ENCODE measurements at places on chromosomes 13 and 19.

DNA sequence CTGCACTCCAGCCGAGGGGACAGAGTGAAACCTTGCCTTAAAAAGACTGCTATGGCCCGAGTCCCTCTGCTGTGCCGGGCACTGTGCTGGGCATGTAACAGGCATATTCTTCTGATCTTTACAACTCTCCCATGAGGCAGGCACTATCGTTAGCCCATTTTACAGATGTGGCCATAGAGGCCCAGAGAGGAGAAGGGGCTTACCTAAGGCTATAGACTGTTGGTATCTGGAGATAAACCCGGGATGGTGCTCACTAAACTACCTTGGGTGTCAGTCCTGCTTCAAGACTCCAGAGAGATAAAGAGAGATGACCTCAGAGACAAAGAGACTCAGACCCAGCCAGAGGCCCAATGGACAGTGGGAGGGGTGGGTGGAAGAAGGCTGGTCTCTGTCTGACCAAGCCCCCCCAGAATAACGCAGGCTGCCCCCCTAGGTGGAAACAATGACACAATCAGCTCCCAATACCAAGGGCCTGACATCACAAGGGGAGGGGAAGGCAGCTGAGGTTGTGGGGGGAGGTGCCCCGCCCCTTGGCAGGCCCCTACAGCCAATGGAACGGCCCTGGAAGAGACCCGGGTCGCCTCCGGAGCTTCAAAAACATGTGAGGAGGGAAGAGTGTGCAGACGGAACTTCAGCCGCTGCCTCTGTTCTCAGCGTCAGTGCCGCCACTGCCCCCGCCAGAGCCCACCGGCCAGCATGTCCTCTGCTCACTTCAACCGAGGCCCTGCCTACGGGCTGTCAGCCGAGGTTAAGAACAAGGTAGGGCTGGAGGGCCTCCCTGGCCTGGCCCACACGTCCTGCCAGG, at the start of gene CNN1:
Gene CNN1, plus strand, starts transcription at position 620 of the 805 bp plus-strand sequence. Its CDS starts 77 bp downstream, at position 697.
- DNase-seq, result peak; percentile 28

DNA sequence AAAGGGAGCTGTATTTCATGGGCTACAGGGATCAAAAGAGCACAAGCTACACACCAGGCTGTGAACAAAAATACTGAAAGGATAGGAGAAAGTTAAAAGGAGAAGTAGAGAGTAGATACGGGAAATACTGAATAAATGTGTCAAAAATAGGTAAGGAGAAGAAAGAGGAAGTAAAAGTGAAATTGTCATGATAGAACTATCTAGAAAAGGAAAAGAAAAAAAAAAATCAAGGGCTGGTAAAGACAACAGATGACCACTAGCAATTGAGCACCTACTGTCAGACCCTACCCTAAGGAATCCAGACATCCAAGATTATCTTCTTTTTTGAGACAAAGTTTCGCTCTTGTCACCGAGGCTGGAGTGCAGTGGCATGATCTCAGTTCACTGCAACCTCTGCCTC, 4.8 kb downstream of the RUBCNL start:
- no peak for DNase-seq

GRCh38 chr13:44117351-44117750, 237.6 kb downstream of the LACC1 start:
- DNase-seq, result no peak

DNA sequence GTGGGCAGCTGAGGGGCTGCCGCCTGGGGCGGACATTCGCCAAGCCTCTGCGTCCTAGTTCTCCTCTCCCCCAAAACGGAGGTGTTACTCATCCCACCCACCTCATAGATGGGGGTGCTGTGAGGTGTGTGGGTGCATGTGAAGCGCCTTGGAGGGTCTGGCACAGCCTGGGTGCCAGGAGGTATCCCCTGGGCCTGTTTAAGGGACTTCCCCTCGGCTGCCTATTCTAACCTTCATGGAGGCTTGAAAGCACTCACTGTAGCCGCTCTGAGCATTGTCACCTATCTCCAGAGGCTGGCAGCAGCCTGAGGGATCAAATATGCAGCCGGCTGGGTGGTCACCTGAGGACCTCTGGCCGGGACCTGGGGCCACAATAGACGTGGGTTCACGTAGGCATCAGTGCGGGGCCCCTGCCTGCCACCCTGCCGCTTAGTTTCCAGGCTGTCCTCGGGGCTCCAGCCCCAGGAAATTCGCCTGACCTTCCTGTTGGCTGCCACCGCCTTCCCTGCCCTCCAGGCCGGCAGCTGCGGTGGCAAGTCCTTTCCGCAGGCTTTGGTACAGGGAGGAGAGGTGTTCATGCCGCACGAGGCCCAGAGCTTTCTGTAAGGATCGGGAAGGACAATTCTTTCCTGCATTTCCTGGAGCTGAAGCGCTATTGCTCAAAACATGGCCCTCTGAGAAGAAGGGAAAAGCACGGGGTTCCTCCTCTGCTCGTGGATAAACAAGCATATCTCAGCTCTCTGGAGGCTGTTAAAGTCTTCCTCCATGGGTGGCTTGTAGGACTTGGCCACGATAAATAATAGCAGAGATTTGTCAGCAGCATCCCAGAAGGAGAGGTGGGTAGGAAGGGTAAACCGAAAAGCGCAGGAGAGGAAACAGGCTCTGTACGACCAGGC, 4.6 kb downstream of the COL4A2 start:
- no peak for DNase-seq

GRCh38 chr19:54949412-54949811, 2.1 kb upstream of the NLRP7 start:
- no peak for DNase-seq

DNA sequence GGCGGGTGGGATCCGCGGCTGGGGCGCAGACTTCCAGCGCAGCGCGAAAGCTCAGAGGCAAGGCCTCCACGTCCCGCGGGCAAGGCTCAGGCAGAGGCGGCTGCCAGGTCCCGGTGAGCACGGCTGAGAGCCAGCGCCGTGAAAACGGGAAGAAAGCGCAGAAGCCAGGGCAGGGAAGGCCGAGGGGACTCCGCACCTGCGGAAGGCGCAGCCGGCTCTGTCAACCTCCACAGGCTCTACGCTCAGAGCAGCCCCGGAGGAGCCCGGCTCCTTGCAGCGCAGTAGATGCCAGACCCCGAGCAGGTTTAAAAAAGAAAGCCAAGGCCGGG, 131.0 kb downstream of the RNF17 start:
- DNase-seq, result no peak

- DNase-seq, result no peak
Observed at GRCh38 chr13:50392977-50393376, 377.7 kb downstream of the KCNRG start.

DNA sequence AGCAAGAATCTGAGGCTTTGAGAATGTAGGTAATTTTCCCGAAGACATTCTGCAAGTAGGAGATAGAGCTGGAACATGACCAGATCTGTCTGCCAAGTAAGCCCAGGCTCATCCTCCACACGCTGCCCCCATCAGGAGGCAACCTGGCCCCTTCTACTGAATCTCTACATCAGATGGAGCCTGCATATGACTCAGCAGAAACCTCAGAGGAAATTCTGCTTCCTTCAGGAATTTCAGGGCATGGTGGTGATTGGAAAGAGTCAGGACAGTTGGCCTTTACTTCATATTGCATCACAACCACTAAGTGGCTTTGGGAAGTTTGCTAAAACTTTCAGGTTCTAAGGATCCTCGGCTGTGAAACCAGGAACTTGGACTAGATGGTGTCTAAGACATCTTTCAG, 85.2 kb downstream of the LRRC63 start:
- peak; percentile 84 for DNase-seq

DNA sequence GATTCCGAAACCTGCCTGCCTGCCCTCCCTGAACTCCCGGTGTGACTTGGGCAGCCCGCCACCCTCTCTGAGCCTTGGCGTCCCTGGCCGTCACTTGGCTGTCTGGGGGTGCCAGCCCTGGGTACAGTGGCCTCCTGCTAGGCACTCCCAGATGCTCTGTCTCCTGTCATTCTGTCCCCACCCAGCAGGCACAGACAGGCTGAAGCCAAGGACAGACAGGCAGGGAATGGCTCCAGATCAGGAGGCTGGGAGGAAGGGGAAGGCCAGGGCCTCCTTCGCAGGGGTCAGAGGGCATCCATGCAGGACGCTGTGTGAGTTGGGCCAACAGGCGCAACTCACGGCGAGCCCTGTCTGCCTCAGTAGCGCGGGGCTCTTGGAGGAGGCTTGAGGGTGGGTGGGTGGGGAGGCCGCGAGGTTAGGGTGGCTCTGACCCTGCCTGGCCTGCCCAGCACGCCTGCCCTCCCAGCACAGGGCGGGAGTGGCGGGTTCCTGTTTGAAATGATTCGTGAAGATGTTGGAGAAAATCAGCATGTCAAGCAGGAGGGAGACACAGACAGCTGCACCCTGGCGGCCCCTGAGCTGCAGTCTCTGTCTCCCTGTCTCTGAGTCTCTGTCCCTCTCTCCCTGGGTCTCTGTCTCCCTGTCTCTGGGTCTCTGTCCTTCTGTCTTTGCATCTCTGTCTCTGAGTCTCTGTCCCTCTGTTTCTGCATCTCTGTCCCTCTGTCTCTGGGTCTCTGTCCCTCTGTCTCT, 19.7 kb downstream of the KLHL26 start:
- DNase-seq, result no peak

DNA sequence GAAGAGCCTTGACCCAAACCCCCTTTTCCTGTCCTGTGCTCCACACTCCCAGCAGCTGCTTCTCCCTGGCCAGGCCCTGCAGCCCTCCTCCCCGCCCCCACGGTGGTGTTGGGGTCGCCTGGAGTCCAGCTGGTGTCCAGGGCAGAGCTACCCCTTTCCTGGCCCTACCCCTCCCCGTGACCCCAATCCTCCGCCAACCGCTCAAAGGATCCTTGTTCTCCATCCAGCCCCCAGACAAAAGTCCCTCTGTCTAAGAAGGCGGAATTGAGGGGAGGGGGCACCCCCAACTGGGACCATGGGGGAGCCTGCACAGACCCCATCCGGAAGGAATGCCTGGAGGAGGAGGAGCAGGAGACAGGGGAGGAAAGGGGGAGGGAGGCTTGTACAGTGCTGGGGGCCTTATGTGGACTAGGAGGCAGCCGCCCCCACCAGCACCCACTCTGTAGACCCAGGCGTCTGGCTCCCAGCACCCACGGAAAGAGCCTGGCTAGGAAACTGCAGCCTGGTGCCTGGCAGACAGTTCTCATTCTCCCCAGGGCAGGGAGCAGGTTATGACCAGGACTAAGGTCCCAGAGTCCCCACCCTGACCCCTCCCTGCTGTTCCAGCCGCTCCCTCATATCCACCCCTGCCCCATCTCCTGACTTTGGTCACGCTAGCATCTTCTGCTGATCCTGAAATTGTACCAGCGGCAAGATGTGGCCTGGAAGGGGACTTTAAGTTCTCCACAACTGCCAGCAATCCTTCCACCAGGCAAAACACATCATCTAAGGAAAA, at the start of gene FXYD3:
Gene FXYD3, plus strand, starts transcription at position 647 of the 775 bp plus-strand sequence. CDS start 3,554 bp downstream, outside the sequence.
- DNase-seq, result no peak

DNA sequence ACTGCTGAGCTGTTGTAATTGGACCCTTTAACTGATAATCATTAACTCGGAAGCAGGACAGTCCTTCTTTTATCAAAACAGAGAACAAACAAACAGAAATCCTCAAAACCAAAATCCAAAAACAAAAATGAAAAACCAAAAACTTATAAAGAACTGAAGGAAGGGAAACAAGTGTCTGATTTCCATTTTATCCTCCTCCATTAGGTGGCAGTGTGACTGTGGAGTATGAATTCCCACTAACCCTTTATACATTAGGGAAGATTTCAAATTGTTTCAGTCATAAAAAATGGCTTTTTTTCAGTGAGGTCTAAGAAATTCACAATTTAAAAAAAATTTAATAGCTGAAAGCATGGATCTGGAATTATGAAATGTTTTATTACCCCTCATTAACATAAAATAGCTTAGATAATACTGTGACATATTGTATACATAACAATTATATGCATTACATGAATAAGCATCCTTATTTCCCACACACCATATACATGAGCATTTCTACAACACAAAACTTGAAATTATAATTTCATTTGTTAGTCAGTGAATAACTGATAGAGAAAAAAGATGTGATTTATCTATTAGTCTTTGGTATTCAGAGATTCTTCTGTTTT, 1074.3 kb upstream of the PCDH9 start:
- no peak for DNase-seq

DNA sequence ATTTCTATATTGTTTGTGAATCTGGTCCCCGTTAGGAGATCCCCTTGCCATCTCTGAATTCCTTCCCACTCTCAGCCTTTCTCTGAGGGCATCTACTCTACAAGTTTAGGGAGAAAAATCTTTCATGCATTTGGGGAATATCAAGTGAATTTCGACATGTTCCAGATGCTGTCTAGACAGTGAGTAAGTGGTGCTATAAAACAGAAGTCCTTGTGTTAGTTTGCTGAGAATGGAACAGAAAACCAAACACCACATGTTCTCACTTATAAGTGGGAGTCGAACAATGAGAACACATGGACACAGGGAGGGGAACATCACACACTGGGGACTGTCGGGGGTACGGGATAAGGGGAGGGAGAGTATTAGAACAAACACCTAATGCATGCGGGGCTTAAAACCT, 5.1 kb downstream of the OR7A10 start:
- DNase-seq, result no peak

DNA sequence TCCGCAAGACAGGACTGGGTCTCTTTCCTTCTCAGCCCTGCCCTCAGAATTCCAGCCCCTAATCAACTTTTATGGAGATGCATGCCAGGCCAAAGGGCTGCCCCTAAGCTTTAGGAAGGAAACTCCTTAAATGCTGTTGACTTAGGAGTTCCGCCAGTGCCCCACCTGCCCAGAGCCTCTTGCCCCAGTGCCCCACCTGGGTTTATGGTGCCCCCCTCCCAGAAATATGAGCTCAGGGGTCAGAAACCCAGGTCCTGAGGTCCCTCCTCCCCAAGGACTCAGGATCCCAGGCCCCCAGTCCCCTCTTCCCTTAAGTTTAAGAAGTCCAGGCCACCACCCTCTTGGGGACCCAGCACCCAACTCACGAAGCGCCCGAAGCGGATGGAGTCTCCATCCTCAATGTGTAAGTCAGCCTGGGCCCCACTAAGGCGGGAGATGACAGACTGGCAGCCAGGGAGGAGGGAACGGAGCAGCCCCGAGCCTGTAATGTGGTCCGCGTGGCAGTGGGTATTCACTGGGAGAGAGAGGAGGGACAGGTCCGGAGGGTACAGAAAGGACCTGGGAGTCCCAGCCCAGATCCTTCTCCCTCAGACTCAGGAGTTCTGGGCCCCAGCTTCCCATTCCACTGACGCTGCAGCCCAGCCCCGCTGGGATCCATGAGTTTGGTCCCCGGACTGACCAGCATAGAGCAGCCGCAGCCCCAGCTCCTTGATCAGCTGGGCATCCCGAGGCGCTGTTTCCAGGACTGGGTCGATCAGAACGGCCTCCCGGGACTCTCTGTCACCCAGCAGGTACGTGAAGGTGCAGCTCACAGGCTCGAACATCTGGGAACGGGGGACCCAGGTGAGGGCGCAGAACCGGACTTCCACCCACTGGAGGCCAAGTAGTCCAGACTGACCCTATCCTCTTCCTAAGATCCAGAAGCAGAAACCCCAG, 897 bp downstream of the ETHE1 start:
- DNase-seq, result no peak

- DNase-seq, result no peak
Observed at GRCh38 chr19:22526661-22527272, 104.6 kb upstream of the ZNF98 start.
